ENCODE measurements at places on chromosomes 13 and 19.

- no peak for DNase-seq
These were observed 11.7 kb upstream of the ZNF181 start for GRCh38 chr19:34722353-34722752.

- no peak for DNase-seq
These were observed 11.8 kb downstream of the IL17D start for GRCh38 chr13:20715330-20715712.

DNA sequence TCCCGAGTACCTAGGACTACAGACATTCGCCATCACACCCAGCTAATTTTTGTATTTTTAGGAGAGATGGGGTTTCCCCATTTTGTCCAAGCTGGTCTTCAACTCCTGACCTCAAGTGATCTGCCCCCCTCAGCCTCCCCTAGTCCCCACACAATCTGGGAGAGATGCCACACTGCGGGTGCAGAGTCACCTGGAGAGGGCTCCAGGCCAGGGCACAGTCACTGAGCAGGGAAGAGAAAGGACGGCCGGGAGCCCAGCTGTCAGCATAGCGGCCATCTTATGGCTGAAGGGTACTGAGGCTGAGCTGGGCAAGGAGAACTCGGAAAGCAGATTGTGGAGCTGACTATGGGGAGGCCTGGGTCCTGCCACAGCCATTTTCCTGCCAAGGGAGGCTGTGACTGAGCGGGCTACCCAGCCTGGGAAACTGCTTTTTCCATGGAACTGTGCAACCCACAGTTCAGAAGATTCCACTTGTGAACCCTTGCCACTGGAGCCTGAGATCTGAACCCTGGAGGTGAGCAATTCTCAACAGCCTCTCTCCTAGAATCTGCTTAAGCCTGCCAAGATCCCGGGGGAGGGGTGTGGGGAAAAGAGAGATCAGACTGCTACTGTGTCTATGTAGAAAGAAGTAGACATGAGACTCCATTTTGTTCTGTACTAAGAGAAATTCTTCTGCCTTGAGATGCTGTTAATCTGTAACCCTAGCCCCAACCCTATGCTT lies 109.2 kb downstream of the ZNF486 start:
- no peak for DNase-seq

- no peak for DNase-seq
These were observed 38.5 kb upstream of the ATP11A start for GRCh38 chr13:112651311-112651710.

DNA sequence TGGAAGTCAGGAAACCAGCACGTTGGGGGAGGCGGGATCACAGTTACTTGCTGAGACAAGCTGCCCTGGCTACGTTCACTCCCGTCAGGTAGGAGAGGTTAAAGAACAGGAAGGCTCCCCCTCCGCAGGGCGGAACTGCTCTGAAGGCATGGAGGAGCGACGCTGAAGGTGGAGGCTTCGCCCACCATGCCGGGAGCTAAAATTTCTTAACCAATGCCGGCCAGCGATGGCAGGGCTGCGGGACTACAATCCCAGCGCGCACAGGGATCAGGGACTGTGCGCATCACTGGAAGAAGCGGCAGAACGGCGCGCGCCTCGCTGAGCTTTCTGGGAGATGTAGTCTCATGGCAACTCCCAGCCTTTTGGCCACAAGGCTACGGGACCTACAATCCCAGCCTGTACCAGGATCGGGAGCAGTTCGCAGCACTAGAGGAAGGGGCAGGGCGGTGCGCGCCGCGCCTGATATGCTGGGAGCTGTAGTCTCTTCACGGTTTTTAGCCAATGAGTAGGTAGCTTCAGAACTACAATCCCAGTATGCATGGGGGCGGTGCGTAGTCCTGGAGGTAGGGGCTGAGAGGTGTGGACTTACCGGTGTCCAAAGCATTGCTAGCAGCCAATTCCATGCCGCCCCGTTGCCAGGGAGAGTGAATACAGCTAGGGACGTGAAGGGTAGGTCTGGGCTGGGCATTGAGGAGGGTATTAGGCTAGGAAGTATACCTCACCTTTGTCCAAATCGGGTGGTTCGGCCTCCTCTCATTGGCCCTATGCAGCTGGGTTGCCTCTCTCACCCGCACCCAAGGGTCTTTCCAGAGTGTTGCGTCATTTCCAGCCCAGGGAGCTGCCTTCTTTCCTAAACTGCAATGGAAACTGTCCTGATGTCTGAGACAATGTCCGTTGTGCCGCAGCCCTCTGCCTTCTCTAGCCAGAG lies 12.8 kb upstream of the ZNF682 start:
- DNase-seq: peak; percentile 21

DNA sequence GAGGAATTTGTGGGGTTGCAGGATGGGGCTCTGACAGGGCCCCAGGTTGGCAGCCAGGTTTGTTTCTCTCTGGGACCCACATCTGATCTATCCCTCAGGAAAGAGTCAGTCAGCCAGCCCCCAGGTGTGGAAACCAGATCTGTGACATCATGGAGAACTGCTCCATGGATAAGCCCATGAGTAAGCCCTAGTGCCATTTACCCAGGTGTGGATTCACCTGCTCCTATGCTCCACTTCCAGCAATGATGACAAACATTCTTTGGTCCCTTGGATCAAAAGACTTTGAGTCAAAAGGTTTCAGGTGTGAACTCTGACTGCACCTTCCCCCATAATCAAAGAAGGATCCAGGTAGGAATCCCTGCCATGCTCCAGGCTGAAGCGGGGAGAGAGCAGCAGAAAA lies 26.9 kb upstream of the IGFL4 start:
- no peak for DNase-seq

DNA sequence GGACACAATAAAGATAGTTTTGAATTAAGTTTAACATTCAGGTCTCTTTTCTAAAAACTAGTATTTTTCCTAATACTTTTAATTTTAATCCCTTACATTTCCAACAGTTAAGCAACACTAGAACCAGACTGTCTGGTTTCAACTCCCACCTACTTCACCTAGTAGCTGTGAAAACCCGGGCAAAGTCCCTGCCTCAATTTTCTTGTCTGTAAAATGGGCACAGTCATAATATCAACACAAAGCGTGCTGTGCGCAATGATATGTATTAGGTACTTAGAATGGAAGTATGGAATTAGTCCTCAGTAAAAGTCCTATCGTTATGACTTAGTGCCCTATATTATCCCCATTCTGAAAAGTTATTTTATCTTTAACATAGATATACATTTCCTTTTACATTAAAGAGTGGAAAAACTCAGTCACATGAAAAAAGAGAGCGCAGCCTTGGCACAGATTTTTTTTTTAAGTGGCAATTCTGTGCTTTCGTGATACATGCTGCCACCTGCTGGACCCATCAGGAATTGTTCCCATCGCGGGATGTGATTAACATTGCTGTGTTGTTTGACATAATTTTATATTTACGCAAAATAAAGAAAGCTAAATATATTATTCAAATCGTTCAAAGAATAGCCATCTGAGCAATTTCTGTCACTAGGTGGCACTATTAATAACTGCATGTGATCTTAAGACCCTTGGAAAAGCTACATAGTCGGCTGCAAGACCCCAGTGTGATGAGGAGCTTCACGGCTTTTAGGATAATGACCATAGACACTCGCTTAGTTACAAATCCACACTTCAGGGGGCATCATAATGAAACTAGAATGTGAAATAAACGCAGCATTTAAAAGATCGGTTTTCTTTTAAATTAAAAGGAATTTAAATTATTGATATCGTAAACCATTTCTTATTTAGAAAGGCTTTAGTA lies 59.9 kb downstream of the LIG4 start:
- peak; percentile 5 for DNase-seq

DNA sequence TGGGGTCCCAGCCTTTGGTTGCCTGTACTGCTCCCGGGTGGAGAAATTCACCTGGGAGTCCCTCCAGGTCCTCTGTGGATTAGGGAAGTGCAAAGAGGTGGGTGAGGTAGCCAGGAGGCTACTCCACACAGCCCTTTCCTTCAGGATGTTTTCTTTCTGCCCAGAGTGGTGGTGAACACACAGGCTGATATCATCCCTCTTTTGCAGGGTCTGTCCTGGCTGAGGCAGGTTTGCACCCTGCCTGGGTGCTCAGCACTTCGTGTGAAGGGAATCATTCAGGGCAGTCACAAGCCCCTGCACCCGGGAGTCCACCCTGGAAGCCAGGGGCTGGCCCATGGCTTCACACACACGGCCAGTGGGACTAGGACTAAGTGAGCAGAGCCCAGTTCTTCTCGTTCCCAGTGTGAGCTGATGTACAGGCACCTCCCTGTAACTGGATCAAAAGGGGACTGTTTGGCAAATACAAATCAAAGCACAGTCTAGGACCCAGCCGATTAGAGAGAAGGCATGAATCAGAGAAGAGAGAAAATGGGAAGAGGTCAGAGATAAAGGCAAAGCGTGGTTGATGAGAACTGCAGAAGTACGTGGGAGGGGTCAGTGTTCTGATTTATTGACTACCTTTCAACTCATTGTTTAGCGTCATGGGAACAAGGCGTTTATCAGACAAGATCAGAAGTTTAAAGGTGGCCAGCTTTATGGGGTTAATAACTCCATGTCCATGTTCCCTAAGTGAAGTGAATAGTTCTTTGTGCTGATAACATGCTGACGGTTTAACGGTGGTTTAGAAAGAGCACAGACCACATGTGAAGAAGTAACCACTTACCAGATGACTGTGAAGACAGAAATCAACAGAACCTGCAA lies 30.4 kb upstream of the SPATA13 start:
- no peak for DNase-seq

DNA sequence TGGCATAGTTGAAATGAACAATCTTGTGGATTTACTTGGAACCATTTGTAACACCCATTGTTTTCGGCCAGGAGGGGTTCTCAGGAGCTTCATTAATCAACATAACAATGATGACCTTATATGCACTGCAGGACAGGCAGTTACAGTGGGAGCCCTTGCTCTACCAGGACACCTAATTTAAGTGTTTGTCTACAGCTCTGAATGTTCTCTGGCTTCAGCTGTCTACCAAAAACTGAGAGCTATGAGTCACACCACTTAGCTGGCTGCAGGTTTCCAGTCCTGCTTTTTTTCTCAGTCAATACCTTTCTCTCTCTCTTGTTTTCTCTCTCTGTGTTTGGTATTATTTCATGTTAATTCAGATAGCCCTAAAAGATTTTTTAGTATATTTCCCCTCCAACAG lies 105.4 kb upstream of the MBNL2 start:
- no peak for DNase-seq

DNA sequence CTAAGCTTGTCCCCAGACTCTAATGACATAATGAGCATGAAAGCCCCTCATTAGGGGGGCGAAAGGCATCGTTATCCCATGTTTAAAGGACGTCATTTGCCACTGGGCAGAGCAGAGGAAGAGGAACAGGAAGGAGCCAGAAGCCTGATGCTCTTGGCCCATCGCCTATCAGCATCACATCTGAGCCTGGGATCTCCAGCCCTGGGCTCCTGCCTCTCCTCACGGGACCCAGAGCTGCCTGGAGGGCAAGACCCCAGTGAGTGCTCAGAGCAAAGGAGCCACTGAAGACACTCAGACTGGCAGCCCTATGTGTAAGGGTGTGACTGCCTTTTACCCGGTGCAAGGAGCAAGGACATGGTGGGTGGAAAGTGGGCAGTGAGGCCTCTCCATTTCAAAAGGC lies 115.0 kb upstream of the ZNF507 start:
- no peak for DNase-seq

DNA sequence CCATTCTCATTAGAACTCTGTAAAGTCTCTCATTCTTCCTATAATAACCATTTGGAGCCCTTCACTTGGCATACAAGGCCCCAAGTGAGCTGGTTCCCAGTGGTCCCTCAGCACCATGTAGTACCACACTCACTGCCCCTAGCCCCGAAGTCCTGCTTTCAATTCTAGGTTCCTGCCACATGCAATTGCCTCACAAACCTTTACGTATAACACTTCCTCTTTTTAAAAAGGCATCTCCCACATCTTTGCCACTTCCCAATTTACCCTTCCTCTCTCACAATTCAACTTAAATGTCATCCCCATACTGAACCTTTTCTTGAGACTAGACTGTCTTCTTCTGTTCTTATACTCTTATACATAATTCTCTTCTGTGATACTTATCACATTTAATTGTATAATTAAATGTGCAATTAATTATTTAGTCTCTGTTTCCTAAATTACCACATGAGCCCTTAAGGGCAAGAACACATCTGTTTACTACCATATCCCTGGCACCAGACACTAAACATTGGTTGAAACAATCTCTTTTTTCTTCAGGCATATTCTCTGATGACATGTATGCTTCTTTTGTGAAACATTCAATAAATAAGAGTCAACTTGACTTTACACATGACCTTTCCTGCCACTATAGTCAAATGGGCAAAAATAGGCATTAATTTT lies 304.0 kb downstream of the SPRY2 start:
- no peak for DNase-seq

GRCh38 chr19:18321734-18322102 lies 1.2 kb downstream of the LSM4 start:
- no peak for DNase-seq

GRCh38 chr19:23957660-23958281 lies 43.1 kb downstream of the ZNF726 start:
- no peak for DNase-seq

DNA sequence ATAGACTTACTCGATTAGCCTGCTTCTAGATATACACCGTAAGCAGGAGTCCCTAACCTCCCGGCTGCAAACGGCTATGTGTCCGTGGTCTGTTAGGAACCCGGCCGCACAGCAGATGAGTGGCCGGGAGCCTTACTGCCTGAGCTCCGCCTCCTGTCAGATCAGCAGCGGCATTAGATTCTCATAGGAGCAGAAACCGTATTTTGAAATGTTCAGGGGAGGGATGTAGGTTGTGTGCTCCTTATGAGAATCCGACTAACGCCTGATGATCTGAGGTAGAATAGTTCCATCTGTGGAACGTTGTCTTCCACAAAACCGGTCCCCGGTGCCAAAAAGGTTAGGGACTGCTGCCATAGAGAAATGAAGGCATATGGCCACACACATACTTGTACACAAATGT lies 1491.9 kb downstream of the SLITRK5 start:
- no peak for DNase-seq

DNA sequence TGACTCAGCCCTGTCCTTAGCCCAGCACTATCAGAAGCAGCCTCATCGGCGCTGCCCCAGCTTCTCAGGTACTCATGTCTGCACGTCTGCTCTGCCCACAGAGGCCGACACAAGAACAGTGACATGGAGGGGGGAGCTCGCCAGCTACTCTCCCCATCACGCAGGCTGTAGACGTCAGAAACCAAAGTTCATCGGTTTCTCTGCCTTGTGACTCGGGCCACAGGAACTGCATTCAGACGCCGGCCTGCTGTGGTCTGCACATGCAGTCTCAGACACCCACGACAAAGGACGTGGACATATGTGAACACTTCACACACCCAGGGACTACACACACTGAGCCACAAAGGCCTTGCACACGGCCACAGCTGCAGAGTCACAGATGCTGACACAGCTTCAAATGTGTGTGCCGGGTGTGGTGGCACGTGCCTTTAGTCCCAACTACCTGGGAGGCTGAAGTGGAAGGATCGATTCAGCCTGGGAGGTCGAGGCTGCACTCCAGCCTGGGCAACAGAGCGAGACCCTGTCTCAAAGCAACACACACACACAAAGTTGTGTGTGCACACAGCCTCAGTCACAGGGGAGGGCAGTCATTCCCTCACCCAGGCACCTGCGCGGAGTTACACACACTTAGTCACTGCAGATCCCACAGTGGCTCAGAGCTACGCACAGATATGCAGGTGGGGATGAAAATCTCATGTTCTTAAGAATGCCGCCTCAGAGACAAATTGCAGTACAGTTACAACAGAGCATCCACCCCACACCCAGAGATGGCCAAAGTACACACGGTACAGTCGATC lies 4.9 kb upstream of the ZFP36 start:
- peak; percentile 76 for DNase-seq

Measured in stimulated activated CD8-positive, alpha-beta memory T cell treated with anti-CD3 and anti-CD28 coated beads, Interleukin-4, amount 100 ng/mL, for 1 hour (primary cell).